ENCODE measurements at places on chromosomes 16 and 17.

- no peak for DNase-seq
Observed at GRCh38 chr17:36993227-36993626, 44.5 kb downstream of the AATF start.

GRCh38 chr17:28182559-28182958 is 136.4 kb upstream of the TMEM97 start:
- DNase-seq: no peak

DNA sequence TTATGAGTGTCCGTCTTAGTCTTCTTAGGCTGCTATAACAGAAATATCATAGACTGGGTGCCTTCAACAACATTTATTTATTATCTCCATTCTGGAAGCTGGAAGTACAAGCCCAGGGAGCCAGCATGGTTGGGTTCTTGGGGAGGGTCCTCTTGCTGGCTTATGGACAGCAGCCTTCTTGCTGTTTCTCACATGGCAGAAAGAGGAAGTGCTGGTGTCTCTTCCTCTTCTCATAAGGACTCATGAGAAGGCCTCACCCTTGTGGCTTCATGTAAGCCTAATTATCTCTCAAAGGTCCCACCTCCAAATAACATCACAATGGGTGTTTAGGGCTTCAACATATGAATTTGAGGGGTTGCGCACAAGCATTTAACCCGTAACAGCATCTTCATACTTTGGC is 207.0 kb upstream of the COX10 start:
- DNase-seq: no peak

- no peak for DNase-seq
Observed at GRCh38 chr16:9338510-9338909, 247.1 kb downstream of the HAPSTR1 start.

DNA sequence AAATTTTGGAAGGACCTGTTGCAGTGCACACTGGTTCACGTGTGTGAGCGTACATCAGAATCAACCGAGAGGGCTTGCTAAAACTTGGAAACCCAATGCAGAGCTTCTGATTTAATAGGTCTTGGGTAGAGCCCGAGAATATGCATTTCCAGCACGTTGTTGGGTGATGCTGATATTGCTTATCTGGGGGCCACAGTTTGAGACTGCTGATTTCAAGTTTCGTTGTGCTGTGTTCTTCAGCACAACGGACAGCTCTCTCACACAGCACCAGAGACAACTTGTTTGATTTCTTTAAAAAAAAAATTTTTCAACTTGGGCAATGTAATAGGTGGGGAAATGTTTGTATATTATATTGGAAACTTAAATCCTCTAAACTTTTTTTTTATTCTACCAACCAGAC is 9.4 kb downstream of the OR4D2 start:
- DNase-seq: no peak

DNA sequence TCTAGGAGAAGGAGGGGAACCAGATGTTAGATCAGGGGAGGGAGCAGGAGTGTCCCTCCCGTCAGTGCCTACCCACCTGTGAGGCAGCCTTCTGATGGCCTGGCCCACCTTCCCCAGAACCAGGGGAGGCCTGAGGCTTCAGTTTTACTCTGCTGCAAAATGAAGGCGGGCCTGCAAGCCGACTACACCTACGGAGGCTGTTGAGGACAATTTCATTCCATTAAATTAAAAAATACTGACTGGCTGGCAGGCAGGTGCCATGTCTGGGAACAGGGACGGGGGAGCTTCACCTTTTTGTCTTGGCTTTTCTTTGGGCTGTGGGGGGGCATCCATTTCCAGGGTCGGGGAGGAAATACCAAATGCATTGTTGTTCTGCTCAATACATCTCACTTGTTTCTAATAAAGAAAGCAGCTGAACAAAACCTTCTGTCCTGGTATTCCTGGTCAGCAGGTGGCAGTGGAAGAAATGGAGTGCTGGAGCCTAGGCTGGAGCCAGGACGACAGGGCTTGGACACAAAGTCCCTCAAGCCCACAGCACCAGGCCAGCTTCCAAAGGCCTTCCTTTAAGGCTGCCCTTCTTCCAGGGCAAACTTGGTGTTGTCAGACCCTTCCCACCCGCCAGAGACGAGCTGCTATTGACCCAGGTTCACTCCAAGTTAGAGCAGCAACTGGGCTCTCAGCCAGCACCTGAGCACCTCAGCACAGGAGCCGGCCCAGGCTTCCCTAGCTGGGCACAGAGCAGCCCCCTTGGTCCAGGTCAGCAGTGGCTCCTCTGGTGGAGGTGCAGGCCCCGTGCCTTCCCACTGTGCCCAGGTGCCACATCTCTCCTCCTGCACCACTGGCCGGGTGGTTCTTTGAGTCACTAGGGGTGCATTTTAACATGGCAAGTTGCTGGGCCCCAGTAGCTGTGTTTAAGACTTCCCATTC is 23.5 kb downstream of the PLCD3 start:
- no peak for DNase-seq

- DNase-seq: no peak
Observed at GRCh38 chr17:19332371-19333131, 30.0 kb downstream of the B9D1 start.

DNA sequence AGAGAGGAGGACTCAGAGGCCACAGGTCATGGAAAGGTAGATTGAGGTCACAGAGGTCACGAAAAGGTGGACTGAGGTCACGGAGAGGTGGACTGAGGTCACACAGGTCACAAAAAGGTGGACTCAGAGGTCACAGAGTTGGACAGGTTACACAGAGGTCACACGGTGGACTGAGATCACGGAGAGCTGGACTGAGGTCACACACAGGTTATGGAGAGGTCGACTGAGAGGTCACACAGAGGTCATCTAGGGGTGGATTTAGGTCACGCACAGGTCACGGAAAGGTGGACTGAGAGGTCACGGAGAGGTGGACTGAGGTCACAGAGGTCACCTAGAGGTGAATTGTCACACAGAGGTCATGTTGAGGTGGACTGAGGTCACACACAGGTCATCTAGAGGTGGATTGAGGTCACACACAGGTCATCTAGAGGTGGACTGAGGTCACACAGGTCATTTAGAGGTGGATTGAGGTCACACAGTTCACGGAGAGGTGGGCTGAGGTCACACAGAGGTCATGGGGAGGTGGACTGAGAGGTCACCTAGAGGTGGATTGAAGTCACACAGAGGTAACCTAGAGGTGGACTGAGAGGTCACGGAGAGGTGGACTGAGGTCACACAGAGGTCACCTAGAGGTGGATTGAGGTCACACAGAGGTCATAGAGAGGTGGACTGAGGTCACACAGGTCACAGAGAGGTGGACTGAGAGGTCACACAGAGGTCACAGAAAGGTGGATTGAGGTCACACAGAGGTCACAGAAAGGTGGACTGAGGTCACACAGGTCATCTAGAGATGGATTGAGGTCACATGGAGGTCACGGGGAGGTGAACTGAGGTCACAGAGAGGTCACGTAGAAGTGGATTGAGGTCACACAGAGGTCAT is 26.7 kb upstream of the JPT2 start:
- no peak for DNase-seq

- no peak for DNase-seq
Observed at GRCh38 chr17:77489239-77489892, 348.6 kb downstream of the SEC14L1 start.

DNA sequence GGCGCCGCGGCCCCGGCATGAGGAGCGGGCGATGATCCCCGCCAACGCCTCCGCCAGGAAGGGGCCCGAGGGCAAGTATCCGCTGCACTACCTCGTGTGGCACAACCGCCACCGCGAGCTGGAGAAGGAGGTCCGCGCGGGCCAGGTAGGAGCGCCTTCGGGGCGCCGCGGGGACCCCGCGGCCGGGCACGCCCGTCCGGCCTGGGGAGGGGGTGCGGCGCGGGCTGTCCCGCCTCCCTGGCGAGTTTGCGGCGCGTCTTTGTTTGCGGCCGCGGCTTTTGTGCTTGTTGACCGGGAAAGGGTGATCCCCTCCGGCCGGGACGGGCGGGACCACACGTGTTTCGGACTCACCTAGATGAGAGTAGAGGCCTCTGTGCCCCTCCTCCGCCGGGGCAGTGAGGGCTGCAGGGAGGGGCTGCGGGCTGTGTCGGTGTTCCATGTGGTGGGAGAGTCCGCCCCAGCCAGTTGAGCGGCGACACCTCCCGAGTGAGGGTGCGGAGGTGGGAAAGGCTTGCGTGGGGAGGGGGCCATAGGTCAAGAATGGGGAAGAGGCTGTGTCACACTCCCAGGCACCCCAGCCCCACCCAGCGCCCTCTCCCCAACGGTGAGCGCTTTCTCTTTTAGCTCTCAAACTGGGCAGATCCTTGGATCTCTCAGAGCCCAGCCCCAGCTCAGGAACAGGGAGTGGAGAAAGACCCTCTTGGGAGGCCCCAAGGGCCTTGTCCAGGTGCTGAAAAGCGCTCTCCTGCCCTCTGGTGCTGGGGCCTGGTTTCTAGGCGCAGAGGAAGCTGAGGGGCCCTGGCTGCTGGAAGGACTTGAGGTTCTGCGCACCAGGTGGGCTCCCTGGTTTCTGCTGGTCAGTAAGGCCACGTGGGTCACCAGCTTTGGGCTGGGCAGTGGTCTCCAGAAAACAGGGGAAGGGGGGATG is 923 bp downstream of the ANKRD13B start:
- DNase-seq: no peak

GRCh38 chr16:50276801-50277555 is 10.6 kb downstream of the ADCY7 start:
- no peak for DNase-seq

Measured in colonic mucosa (tissue), 4 donors.